ENCODE measurements at places on chromosomes 1 and 21.

GRCh38 chr1:92709738-92710137, 75.2 kb downstream of the EVI5 start:
- no peak for DNase-seq

- DNase-seq, result no peak
Observed at GRCh38 chr1:85581802-85582686, 1.5 kb downstream of the CCN1 start.

GRCh38 chr1:183575606-183576005, 14.7 kb downstream of the NCF2 start:
- DNase-seq, result no peak

GRCh38 chr1:62045574-62045973, 149.1 kb upstream of the L1TD1 start:
- DNase-seq, result no peak

- DNase-seq, result no peak
Observed at GRCh38 chr1:161119092-161119903, 1.4 kb downstream of the NIT1 start.

GRCh38 chr1:217363319-217363718, 267.6 kb downstream of the GPATCH2 start:
- DNase-seq, result no peak

DNA sequence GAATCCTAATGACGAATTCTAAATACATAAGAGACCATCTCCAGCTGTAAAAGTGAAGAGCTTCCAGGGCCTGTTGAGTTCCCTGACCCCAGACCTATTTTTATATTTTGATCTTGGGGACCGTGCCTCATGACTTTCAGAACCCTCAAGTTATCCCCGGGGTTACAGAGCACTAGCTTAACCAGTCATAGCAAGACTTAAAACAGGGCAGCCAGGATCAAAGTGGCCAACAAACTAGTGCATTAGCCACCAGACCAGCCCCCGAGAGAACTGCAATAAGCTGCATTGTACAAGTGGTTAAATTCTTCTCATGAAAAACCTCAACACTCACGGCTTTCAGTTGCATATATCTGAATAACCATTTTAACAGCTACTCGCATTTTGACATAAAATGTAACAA, 183.0 kb downstream of the BARHL2 start:
- DNase-seq, result no peak

All from activated T-helper 1 cell treated with anti-CD3 and anti-CD28 coated beads, Interleukin-2, amount 50 U/mL, for 16 hours (primary cell).